ENCODE measurements at places on chromosomes 12 and 14.
A peak's percentile ranks its signal among the peaks of the same experiment; 100 is the strongest.

DNA sequence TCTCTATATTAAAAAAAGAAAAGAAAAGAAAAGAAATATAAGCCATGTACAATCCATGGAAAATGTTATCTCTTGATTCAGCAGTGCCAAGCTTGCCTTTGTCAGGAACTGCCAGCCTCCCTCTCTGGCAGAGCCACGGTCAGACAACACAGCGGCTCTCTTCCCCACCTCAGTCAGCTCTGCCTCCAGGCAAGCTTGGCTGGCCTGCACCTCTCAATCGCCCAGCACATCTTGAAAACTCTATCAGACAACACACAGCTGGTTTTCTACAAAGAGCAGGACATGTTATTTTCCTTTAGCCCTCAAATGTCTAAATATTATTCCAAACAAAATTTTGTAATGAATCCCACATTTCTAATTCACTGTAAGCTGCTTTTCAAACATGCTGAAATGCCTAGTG is 20.0 kb upstream of the GCH1 start:
- DNase-seq: no peak

DNA sequence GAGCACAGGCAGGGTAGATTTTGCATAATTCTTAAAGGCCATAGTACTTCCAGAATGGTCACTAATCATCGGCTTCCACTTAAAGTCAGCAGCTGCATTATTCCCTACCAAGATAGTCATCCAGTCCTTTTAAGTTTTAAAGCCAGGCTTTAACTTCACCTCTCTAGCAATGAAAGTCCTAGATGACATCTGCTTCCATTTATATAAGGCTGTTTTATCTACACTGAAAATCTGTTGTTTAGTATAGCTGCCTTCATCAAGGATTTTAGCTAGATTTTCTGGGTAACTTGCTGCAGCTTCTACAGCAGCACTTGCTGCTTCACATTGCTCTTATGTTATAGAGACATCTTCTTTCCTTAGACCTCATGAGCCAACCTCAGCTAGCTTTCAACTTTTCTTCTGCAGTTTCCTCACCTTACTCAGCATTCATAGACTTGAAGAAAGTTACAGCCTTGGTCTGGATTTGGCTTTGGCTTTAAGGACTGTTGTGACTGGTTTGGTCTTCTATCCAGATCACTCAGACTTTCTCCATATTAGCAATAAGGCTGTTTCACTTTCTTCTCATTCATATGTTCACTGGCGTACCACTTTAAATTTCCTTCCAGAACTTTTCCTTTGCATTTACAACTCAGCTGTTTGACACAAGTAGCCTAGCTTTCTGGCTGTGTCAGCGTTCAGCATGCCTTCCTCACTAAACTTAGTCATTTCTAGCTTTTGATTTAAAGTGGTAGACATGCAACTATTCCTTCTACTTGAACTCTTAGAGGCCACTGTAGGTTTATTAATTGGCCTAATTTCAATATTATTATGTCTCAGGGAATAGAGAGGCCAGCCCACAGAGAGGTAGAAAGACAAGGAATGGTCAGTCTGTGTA is 209.9 kb upstream of the GARIN2 start:
- DNase-seq: no peak

DNA sequence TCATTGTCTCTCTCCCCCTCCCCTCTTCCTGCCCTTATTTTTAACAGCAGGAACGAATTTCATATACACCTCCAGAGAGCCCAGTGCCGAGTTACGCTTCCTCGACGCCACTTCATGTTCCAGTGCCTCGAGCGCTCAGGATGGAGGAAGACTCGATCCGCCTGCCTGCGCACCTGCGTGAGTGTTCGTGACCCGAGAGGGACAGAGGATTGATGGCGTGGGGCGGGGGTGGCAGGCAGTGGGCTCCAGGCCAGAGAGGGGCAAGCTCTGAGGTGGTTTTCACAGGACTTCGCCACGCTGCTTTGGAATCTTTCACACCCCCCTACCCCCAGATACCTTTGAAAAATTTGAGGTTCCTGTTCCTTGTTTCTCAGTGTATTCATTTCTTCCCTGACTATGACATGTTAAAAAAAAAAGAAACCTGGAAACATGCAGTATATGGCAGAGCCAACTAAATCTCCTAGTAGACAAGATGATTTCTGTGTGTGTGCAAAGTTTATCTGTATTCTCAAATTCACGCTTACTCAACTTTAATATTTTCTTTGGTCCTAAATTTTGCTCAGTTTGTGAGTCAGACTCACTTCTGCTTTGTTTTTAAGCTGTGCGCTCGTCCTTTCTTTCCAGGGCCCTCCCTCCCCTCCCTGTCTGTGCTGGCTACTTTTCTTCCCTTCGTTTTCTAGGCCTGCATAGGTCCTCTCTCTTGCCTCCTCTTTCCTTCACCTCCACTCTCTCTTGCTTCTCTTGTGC is 103.1 kb downstream of the ETV6 start:
- no peak for DNase-seq

GRCh38 chr14:34981743-34982420 is 910 bp upstream of the SRP54 start:
- peak; percentile 39 for DNase-seq

DNA sequence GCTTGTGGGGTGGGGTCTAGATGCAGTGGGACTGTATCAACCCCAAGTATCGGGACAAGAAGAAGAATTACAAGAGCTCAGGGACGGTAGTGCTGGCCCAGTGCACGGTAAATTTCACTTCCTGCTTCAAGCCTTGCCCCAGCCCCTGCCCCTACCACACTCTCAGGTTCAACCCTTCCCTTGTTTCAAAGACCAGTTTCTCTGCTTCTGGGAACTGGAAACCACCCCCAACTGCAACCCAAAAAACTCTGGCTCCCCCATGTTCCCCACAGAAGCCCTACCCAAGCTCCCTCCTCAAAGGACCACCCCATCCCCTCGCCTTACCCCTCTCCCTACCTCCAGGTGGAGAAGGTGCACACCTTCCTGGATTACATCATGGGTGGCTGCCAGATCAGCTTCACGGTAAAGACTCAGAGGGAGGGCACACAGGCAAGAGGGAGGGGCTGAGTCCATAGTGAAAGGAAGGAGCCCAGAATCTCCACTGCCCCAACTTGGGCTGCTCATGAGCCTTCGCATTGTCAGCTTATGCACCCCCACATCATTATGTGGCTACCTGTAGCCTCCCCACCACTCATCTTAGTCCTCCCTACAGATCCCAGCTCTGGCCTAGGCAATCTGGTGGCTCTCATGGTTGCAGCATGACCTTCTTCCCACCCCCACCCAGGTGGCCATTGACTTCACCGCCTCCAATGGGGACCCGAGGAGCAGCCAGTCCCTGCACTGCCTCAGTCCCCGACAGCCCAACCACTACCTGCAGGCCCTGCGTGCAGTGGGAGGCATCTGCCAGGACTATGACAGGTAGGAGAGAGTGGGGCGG is 4.3 kb downstream of the CPNE6 start:
- DNase-seq: no peak

DNA sequence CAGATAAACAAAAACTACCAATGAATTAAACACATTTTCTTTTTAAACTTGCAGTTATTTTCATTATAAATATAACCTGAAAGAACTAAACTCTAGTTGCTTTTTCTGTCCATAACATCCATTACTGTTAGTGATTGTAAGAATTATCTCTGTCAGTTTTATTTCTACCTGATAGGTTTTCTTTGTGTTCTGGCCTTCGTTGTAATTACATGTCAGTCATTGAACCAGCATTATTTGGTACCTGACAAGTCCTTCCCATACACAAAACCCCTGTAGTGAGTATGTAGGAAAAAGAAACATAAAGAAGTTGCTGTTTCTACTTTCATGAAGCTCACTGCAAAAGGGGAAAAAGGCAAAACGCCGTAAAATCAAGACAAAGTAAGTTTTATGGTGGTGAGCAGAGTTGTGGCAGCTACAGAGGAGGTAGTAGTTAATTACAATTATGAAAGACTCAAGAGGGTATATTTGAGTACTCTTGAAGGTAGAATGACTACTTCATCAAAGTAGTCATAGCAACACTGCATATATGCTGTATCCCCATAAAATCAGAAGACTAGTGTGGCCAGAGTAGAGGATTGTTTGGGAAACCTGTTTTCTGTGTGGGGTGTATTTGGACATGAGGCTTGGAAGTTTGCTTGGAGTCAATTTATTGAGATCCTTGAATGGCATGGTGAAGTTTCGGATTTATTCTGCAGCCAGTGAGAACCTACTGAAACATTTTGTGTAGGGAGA is 102.8 kb downstream of the SLC5A8 start:
- no peak for DNase-seq

DNA sequence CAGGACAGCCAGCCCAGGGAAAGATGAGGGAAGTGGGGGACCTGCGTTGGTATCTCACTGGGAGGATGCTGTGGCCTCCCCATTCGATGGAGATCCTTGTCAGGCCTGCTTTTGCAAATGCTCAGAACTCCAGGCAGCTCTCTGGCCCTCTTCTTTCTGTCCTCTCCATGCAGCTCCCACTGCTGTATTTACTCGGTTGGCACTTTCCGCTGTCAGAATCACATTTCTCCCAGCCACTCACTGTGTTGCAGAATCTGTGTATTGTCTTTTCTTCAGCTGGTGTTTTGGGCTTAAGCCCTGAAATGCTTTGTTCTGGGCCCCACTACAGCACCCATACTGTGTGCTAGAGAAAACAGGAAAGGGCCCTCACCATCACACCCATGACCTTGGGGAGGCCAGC is 401.1 kb downstream of the RGS6 start:
- no peak for DNase-seq

- no peak for DNase-seq
Measured at GRCh38 chr14:75631453-75631831, 29.2 kb downstream of the ERG28 start.

GRCh38 chr12:100767371-100767770 is 27.2 kb upstream of the ANO4 start:
- peak; percentile 71 for DNase-seq

- DNase-seq: peak; percentile 54
Measured at GRCh38 chr12:62291864-62292760, 31.9 kb downstream of the USP15 start.

GRCh38 chr12:93569301-93569655 is 3.2 kb upstream of the SOCS2 start:
- peak; percentile 8 for DNase-seq

- DNase-seq: no peak
Measured at GRCh38 chr14:104131968-104132732, 6.2 kb upstream of the KIF26A start.

- peak; percentile 44 for DNase-seq
Measured at GRCh38 chr12:32083489-32083888, 23.2 kb upstream of the BICD1 start.

GRCh38 chr14:105257464-105257863 is 9.1 kb downstream of the BTBD6 start:
- DNase-seq: no peak

GRCh38 chr14:66859063-66859671 is 330.1 kb upstream of the GARIN2 start:
- DNase-seq: peak; percentile 78

DNA sequence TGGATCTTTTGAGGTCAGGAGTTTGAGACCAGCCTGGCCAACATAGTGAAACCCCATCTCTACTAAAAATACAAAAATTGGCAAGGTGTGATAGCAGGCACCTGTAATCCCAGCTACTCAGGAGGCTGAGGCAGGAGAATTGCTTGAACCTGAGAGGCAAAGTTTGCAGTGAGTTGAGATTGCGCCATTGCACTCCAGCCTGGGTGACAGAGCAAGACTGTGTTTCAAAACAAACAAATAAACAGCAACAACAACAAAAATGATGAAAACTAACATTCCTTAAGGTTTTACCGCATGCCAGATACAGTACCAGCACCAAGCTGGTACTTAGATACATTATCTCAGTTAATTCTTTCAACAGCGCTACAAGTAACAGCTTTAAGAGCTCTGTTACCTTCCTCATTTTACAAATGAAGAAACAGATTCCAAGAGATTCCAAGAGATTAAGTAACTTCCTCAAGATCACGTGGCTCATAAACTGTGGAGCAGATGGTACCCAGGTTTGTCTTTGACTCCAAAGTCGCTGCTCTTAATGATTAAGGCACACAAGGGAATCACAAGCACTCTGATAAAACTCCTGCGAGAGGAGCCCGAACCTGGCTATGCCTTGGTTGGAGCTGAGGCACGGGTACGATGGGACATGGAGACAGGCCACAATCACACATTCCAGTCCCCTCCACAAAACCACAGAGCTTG is 17.7 kb upstream of the PLEK2 start:
- no peak for DNase-seq

DNA sequence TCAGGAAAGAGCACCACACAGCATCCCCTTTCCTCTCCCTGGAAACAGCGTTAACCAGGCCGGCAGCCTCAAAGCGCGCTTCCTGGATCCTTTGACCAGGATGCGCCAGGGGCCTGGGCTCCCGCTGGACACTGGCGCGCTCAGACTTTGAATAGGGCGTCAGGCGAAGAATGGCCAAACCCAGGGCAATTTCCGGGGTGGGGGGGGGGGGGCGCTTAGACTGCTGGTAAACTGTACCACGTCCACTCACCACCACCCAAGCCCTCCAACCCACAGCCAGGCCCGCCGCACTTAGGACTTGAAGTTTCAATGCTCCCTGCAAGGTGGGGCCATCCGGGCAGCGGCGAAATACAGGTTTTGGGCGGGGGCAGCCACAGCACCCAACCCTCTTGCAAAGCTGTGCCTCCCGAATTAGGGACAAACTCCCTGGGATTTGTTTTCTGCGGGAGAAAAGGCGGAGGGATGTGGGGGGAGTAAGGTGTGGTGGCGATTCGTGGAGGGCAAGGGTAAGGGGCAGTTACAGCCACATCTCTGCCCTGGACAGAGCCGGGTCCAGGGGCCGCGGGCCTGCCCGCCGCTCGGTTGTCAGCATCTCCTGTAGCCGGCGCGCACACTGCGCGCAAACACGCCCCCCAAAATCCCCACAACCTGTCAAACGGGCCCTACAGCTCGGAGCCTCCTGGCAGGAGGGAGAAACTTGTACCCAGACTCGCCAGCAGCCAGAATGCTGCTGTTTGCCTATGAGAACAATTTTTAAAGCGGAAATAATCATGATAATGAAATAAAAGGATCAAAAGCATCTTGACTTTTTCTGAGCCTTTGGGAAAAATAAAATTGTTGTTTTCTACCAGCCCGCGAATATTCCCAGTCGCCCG is 958 bp downstream of the RTN1 start:
- DNase-seq: no peak

- DNase-seq: no peak
Measured at GRCh38 chr12:32024884-32025592, 65.8 kb downstream of the RESF1 start.

- peak; percentile 91 for DNase-seq
Measured at GRCh38 chr12:42744539-42745182, 155.1 kb upstream of the PRICKLE1 start.

GRCh38 chr12:125999628-126000027 is 934.4 kb downstream of the AACS start:
- DNase-seq: no peak

DNA sequence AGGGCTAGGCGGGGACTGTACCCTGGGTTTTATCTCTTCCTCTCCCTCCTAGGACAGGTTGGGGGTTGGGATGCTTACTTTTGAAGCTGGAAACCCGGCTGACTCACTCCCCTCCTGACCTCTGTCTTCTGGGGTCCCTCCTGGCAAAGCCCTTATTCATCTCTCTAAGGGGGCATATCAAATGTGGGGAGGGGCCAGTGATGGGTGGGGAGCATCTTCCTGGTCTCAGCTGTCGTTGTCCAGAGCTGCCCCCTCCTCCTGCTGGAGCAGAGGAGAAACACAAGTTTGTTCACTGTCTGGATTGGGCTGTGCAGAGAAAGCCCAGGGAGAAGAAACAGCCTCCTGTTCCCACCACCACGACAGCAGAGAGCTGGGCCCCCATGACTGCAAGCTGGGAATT is 85.8 kb downstream of the TNFAIP2 start:
- no peak for DNase-seq
